ENCODE measurements at places on chromosomes 2 and 18.

- no peak for DNase-seq
Observed at GRCh38 chr2:143807192-143807591, 678.0 kb downstream of the ARHGAP15 start.

GRCh38 chr2:109269706-109270504, 140.9 kb downstream of the SH3RF3 start:
- peak; percentile 53 for DNase-seq

DNA sequence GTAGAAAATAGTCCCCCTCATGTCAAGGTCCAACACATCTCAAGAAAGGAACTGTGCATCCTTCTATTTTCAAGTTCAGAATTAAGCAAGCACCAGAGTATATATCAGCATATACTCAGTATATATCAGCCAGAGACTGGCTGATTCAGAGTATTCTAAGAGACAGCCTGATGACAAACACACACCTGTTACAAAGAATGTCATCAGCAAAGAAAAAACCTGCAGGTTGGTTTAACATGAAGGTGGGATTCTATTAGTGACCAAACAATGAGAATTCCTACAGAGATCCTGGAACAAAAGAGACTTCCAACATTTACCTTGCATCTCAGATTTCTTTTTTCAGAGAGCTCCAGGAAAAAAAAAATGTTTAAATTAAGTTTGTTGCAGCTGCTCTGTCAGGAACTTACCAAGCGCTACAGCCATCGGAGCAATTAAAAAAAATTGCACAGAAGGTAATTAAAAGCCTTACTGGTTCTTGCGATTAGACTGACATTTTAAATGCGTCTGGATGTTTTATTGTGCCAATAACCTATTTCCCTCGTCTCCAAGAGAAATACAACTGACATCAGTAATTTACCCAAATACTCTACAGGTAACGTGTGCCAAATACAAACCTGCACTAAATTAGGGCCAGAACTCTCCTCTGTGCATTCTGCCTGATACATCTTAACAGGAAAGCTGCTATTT, 218.1 kb downstream of the HNMT start:
- DNase-seq, result no peak

DNA sequence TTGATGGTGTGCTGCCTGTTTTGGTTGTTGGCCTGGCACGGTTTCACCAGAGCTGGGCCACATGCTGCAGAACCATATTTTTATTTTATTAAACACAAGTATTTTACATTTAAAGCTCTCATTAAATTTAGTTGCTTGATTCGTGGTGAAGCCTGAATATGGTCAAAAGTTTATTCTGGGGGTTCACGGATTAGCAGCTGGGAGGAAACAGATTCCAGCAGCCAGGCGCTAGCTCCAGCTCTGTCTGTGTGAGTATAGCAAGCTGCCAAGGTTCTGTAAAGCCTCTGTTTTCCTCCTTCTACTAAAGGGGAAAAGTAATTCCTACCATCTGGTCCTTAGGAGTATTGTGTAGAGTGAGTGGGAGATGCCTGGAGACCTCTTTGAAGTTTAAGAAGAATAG, 22.5 kb downstream of the GATA6 start:
- DNase-seq, result no peak

DNA sequence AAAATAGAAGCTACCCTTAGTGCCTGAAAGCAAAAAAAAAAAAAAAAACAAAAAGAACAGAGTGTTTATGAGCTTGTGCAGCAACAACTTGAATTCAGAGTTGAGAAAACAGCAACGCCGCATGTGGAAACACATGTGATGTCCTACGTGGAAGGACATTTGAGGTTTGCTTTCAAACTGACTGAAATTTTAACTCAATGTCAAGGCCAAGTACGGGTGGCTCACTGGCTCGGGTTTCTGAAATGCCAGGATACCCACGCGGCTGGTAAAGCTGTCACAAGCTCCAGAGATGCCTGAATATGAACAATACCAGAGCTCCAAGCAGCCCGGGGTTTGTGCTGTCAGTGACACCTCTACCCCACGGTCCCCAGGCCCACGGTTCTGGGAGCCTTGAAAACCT, 72.2 kb upstream of the THOC1 start:
- no peak for DNase-seq

- DNase-seq, result no peak
Observed at GRCh38 chr2:206225435-206226232, 48.8 kb upstream of the ZDBF2 start.

- no peak for DNase-seq
Observed at GRCh38 chr18:38695559-38696280, 1130.1 kb upstream of the CELF4 start.

- no peak for DNase-seq
Observed at GRCh38 chr2:102289129-102289528, 22.2 kb upstream of the IL1RL1 start.

DNA sequence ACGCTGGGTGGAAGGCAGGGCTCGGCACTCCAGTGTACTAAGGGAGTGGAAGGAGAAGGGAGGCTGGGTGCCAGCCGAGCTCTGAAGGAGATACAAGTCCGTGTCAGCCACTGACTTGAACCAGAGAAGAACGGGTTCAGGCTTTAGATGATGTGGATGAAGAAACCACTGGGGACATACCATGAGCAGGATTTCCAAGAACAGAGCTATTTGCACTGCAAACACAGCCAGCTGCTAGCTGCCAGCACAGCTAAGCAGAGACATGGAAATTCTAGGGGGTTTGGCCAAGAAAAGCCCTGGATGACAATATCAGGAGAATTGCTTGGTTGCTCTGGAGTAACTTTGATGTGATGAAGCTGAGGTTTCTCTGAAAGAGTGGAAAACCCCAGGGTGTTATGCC, 5.2 kb downstream of the CD207 start:
- no peak for DNase-seq

- DNase-seq, result no peak
Observed at GRCh38 chr2:10035053-10035422, 8.3 kb upstream of the KLF11 start.

GRCh38 chr2:26255759-26256384, 11.1 kb downstream of the HADHB start:
- no peak for DNase-seq

DNA sequence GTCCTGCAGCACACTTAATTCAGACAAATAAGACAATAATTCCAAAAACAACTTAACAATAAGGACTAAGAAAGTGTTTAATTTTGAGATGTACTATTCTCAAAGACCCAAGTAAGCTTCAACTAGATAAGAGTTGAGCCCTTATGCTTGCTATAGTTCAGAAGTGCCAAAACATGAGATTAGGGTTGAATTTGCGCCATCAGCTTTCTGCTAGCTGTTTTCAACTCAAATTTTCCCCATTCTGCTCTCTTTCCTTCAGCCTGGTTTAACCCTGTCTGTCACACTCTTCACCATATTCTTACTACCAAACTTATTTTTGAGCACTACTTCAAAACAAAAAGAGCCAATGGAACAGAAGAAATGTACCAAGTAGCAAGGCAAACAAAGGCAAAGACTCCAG, 4.1 kb downstream of the NFE2L2 start:
- no peak for DNase-seq

GRCh38 chr2:179454443-179455171, 190.0 kb upstream of the SESTD1 start:
- DNase-seq, result no peak

- DNase-seq, result no peak
Observed at GRCh38 chr2:2184549-2185249, 146.4 kb downstream of the MYT1L start.

- DNase-seq, result peak; percentile 87
Observed at GRCh38 chr2:64646007-64646880, 7.5 kb downstream of the SERTAD2 start.

DNA sequence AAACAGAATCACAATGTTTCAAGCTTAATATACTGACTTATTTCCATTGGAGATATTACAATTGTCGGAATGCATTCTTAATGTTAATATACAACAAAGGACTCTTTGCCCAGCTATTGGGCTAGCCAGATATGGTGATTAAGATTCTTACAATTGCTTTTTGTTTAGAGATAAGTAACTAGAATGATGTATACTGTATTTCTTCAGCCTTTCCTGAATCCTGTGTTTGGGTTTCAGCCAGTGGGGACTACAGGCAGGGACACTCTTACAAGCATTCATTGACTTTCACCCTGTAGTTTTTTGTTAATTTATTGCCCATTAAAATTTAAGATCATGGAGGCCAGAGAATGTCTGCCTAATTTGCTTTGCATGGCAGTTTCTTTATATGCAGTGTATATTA, 254.1 kb upstream of the TMEFF2 start:
- DNase-seq, result no peak

DNA sequence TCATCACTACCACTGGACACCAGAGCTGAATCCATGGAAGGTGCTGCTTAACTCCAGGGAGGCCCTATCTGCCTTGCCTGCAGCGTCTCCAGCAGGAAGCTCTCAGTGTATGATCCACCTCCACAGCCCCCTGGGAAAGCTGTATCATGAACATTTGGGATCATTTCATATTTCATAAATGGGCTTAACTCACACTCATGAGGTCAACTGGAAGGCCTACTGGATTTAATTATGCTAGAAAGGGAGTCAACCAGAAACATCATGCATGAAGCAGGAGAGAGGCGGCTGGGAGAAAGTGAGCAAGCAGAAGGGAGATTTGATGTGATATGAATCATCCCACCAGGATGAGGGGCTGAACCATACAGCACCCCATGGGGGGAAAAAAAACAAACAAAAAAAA, 537.7 kb downstream of the TNS1 start:
- no peak for DNase-seq

DNA sequence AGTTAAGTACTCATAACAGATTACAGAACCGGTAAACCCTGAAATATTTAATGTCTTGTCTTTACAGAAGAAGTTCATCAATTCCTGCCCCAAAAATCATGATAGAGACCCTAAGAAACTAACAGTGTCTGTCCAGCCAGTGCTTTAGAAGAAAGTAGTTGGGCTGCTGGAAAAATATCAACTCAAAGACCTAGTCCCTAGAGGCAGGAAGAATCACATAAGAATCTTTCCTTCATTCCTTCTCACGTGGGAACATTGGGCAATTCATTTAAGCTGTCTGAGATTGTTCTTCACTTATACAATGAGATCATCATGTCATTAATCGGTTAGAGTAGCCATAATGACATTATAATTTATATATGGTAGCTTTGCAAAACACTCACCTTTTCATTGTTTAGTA, 156.4 kb downstream of the CCBE1 start:
- DNase-seq, result no peak

DNA sequence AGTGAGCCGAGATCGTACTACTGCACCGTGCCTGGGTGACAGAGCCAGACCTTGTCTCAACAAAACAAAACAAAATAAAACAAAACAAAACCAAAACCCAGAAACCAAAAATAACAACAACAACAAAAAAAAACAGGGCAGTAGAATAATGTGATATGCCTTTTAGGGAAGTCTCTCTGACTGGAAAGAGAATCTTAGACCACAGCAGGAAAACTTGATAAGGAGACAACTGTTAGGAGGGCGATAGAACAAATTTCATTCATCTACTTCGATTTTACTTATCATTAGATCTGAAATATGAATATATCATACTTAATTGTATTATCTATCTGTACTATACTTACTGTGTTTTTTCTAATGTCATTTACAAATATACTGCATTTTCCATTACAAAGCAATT, 109.0 kb upstream of the CNTNAP5 start:
- no peak for DNase-seq

DNA sequence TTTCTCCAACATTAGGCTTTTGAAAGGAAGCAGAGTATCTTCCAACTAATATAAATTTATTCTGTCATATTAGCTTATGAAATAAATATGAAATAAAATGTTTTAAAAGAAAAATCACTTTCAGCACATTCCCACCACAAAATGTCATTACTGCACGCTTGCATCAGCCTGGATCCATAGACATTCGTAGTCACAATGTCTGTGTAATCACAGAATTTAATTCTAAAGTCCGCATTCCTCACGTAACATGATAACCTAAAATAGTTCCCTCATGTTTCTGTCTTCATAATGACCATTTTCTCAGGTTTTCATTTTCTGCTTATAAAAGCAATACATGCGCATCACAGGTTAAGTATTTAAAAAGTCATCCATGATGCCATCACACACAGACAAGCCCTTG, 47.1 kb downstream of the HDAC4 start:
- DNase-seq, result no peak

- no peak for DNase-seq
Observed at GRCh38 chr18:8260827-8261226, 348.4 kb upstream of the RAB12 start.

DNA sequence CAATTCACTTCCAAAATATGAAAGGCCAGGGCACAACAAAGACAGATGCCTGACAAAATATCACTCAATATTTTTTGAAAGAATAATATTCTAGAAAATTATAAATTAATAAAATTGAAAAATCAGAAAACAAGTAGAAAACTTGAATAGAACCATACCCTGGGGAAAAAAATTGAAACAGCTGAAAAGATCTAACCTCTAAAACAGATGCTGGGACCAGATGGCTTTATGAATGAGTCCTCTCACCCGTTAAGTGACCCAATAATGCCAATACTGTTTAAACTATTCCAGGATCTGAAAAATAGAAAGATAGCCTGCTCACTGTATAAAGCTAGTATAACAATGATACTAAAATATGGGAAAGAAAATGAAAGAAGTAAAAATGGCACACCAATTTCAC, 322.3 kb upstream of the VWC2L start:
- no peak for DNase-seq

GRCh38 chr18:56469582-56469981, 168.8 kb downstream of the TXNL1 start:
- no peak for DNase-seq

DNA sequence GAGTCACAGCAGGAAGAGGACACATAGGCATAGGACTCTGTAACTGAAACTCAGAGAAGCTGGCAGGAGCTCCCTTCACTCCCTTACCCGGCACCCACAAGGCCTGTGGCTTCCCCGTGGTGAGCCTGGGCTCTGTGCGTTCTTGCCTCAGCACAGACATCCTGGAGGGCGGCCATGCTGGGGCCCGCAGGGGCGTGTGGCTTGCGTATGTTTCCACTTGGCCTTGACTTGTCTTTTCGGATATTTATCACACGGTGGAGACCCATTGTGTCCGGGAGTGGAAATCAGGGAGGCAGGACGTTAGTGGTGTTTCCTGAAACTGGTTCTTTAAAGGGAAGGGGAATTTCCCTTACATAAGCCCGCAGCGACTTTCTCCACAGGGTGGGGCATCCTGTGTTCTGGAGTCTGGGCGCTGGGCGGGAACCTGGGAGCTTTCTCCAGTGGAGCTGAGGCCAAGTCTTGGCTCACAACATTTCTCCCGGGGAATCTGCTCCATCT, 49.9 kb upstream of the EML6 start:
- DNase-seq, result peak; percentile 89

DNA sequence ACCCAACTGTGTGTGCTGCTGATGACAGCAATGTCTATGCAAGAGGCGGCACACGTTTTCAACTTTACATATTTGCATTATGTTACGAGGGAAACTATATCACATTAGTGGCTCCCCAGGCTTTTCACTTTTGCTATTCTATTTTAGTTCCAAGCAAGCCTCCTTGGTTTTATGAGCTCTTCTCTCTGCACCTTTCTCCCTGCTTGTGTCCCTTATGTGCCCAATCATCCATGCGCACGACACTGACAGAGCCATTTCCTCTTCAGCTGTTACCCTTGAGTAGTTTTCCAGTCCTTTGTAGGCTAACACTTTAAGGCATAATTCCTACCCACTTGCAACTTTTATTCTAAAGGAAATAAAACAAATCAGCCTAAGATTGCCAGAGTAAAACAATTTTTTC, 154.3 kb downstream of the TCF4 start:
- no peak for DNase-seq

All from tibial artery (tissue), 4 donors.